CD4-positive, alpha-beta T cell treated with Interleukin-12 subunit alpha and Interleukin-12 subunit beta, for 1 hour (primary cell): ENCODE measurements at places on chromosomes 5 and 9.
A peak's percentile ranks its signal among the peaks of the same experiment; 100 is the strongest.

GRCh38 chr5:172854451-172854871, 20.4 kb downstream of the ERGIC1 start:
- peak; percentile 20 for DNase-seq

GRCh38 chr5:132235340-132235739, 7.7 kb upstream of the P4HA2 start:
- no peak for DNase-seq

DNA sequence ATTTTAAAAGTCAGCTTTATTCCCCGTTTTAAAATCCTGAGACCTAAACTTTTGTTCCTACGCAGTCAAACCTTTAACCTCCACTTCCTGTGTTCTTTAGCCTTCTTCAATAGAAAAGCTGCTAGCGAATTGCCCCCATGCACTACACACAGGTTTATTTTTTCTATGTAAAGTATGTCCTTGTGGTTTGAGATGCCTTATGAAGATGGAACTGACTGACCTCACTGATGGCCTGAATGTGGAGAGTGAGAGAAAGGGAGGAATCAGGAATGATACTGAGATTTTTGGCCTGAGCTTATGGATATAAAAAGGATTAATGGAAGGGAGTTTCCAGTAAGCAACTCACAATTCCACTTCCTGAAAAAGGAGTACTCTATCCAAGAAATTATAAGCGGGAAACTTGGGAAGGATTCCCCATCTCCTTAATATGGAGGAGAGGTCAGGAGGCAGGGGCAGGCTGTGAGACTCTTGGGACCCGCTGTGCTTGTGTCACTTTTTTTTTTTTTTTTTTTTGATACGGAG, 89.5 kb downstream of the UGCG start:
- no peak for DNase-seq

DNA sequence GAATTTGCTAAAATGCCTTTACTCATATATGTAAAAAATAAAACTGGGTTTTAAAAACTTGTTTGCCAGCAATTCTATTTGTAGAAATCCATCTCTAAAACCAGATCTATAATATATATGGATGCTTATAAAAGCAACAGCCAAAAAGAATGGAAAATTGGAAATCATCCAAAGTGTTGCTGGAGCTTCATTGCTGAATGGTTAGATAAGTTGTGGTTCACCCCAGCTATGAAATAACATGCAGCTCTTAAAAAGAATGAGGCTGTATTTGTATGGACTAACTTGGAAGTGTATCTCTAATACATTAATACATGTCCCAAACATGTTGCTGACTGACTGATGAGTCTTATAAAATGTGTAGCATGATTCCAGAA, 76.2 kb downstream of the STK10 start:
- no peak for DNase-seq
